Activated CD4-positive, CD25-positive, alpha-beta regulatory T cell treated with anti-CD3 and anti-CD28 coated beads, Interleukin-2, amount 50 U/mL, for 16 hours (primary cell): ENCODE measurements at places on chromosomes 1 and 21.

GRCh38 chr1:244370060-244370637 lies 81.6 kb downstream of the ADSS2 start:
- no peak for DNase-seq

- no peak for DNase-seq
Measured at GRCh38 chr1:107139833-107140702, 771 bp upstream of the NTNG1 start.

GRCh38 chr1:14578156-14578555 lies 20.3 kb upstream of the KAZN start:
- DNase-seq = no peak

- DNase-seq = no peak
Measured at GRCh38 chr1:43564551-43565348, 34.1 kb downstream of the PTPRF start.

GRCh38 chr1:1825217-1825616 lies 46.9 kb upstream of the NADK start:
- no peak for DNase-seq

- peak; percentile 16 for DNase-seq
Measured at GRCh38 chr1:90721210-90722194, 4.4 kb upstream of the BARHL2 start.

- no peak for DNase-seq
Measured at GRCh38 chr1:54096877-54097240, 43.5 kb downstream of the TCEANC2 start.

DNA sequence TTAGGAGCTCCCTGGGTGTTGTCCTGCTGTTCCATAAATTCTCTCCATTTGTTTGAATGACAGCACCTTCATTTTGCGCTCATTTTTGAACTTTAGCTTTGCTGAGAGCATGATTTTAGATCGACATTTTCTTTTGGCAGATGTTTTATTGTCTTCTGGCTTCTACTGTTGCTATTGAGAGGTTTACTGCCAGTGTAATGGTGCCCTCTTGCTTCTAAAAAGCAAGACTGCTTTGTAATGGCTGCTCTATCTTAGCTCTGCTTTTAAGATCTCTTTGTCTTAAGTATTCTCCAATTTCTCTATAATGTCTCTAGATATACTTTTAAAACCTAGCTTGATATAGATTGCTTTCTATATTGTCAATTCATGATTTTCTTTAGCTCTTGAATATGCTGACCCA lies 27.8 kb downstream of the THEM4 start:
- no peak for DNase-seq

DNA sequence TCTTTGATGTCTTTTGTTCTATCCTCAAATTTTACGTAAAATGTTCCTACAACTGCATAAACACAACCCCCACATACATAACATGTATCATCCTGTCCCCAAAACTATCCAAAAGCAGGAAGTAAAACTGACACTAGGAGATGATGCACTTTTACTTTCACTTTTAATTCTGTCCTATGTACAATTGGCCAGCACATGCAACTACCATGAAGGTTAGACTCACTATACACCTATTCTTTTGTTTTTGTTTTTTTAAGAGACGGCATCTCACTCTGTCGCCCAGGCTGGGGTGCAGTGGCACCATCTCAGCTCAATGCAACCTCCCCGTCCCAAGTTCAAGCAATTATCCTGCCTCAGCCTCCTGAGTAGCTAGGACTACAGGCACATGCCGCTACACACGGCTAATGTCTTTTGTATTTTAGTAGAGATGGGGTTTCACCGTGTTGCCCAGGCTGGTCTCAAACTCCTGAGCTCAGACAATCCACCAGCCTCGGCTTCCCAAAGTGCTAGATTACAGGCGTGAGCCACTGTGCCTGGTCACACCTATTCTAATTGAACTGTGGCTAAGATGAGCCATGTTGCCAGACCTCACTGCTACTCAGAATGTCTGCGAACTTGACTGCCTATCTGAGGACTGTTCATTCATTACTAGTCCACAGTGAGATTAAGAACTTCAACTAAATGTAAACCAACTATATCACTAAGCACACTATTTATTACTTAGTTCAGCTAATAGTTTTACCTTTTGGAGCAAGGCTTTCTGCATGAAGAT lies 48.0 kb downstream of the TOR3A start:
- DNase-seq = no peak

- DNase-seq = no peak
Measured at GRCh38 chr21:28066596-28067387, 925.9 kb downstream of the LTN1 start.

DNA sequence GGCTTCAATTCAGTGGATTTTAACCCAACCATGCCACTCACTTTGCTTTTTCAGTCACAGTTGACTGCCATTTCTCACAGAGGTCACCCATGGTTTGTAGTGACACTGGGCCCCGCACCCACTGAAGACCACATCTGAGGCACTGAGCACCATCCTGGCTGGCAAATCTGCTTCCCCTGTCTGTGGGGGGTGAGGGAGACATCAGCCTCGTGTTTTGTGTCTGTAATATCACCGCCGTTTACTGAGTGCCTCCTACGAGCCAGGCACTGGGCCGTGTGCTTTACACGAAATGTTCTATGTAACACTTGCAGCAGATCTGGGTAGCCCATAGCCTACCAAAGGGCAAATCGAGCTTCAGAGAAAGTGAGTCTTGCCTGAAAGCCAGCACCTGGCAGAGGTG lies 161.8 kb downstream of the PGBD5 start:
- no peak for DNase-seq

DNA sequence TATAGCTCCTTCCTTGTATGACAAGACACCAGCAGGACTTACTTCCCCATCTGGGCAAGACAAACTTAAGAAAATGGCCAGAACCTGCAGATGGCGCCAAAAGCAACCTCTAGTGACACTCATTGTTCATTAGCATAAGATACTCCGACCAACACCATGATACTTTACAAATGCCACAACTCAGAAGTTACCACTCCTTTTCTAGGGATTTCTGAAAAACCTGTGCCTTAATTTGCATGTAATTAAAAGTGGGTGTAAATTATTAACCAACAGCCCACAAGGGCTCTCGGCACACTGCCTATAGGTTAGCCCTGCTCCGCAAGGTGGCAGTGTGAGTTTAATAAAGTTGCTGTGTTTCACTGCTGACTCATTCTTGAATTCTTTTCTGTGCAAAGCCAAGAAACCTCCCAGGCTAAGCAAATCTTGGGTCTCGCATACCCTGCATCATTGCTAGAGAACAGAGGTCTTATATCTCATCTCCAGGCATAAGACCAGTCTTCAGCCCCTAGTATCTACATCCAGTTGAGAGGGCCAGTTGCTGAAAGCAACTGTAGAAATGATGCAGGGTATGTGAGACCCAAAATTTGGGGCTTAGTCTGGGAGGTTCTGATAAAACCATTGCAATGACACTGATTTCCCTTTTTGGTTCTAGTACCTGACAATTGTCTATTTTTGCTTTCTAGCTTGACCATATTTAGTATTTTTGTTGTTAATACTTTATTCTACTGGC lies 86.4 kb downstream of the FAF1 start:
- peak; percentile 42 for DNase-seq

DNA sequence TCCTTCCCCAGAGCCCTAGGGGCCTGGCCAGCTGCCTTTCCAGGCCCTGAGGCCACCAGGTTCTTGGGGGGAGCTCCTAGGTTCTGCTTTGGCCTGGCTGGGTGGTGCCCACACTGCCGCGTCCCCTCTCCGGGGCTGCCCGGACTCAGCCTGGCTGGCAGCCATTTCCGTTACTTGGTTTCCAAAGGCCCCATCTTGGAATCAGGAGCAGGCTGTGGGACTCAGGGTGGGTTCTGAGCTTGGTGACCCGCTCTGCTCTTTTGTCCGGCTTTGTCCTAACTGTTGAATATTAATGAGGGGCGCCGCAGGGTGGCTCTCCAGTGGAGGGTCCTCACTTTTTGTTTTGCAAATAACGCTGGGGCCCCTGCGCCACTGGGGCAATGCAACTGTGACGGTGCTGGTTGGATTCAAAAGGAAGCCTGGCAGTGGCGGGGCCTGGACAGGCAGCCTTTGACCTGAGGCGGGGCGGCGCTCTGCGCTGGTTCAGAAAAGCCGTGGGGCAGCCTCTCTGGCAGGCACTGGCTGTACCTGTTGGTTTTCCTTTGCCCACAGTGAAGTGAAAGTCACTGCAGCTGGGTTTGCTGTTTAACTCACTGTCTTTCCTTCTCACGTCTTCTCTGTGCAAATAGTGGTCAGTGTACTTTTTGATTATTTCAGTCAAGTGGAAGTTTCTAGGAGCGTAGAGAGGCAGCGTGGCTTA lies 20.2 kb downstream of the SKI start:
- no peak for DNase-seq

DNA sequence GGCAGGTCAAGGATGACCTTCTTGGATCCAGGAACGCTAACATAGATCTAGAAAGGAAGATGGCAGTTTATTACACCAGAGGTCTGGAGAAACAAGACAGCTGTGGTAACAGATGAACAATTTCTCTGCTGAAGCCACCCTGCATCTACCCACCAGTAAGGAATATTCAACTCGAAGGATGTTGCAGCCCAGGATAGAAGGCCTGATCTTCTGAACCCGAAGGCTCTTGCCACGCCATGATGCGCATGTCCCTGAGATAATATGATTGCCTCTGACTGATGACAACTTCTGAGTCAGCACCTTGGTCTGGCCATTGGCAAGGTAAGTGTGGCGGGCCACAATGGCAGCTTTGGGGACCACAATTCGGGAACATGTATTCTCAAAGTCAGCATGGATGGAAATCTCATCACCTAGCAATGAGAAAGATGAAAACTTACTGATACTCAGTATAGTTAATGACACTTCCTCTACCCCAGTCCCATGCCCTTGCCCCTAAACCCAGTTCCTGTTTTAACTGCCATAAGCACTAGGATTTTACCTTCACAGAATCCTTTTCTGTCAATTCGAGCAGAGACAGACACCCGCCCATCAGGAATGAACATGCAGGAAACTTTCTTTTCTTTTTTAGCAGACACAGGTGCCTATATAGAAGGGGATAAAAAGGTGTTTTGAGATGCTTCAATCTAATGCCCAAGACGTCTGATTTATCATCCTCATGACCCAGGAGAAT lies 1.8 kb downstream of the TXNIP start:
- DNase-seq = no peak

DNA sequence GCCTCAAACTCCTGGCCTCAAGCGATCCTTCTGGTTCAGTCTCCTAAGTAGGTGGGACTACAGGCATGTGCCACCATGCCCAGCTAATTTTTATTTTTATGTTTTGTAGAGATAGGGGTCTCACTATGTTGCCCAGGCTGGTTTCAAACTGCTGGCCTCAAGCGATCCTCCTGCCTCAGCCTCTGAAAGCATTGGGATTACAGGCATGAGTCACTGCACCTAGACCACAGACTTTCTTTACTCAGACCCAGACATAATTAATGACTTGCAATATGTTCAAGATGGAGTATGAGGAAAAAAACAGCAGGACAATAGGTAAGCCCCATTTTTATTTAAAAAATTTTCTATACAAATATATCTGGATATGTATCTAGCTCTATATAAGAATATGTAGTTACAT lies 13.2 kb downstream of the KANK4 start:
- no peak for DNase-seq

- DNase-seq = no peak
Measured at GRCh38 chr1:93702111-93702827, 20.6 kb upstream of the BCAR3 start.

DNA sequence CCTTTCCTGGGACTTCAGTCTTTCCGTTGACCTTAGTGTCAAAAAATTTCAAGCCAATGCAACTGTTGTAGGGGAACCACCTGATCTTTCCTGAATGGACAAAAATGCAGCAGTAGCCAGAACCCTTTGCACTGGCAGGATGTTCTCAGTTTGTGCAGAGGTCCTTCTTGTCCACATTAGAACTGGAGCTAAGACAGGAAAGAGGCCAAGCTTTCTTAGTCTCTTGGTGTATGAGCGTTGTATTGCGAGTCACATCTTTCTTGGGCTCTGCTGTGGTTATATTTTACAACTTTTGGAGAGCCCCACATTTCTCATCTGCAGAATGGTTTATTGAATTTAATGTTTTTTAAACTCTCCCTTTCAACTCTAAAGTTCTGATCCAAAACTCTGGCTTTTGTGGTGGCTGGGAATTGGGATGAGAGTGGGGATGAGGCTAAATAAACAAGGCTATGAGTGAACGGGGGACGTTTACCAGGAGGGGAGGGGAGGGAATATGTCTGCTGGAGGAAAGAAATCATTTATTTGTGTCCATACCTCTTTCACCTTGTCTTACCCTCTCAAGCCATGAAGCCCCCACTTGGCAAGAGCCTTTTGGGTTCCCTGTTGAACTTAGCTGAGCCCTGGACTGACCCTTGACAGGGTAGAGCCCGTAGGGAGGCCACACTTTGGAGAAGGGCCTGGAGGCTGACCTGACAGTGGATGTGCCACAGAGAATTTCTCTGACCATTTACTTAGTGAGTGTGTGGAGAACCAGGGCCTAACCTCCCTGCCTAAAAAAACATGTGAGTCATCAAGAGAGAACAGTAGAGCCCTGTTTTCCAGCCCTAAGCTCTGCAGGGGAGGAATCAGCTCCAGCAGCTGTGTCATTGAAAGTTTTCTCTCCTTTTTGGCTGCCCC lies 586 bp downstream of the CHI3L2 start:
- DNase-seq = no peak

GRCh38 chr1:65002156-65002507 lies 35.8 kb upstream of the JAK1 start:
- no peak for DNase-seq

DNA sequence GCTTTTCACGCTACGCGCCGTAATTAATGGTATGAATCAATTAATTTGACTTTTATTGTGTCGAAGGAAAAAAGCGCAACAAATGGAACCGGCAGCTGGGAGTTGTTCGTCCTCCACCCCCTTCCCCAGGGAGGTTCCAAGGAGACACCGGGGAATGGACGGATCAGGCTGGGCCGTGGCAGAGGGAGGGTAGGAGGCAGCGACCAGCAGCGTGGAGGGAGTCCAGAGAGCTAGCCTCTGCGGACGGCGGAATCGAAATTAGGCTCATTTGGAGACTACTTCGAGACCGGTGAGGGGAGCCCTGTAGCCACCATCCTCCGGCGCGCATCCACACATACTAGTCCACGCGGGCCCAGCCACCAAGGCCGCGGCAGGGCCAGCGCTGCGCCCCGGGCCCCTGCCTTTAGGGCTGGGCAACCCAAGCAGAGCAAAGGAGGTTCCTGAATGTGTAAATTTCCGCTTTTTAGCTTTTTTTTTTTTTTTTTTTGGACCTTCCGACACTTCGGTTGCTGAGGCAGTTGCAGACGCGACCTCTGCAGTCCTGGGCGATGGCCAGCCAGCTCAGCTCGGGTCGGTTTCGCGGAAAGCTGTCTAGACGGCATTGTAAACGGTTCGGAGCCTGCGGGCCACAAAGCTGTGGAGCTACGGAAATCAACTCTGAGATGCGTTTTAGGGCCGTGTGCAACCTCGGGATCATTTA lies 2.2 kb upstream of the FOXD3 start:
- no peak for DNase-seq

DNA sequence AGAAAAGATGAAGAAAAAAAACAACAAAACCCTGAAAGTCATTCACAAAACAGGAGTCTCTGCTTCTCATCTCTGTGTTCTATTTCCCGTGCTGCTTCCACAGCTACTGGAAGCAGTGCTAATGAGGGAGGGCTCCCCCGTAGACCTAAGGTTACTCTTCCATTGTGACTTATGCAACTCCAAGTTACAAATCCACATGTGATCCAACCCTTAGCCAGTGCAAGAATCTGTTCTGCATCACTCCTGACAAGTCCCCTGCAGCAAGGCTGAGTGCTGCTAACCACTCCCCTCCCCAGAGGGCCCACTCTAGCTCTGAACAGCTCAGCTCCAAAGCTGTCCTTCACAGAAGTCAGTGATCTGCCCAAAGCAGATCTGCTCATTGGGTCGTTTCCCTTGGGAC lies 10.3 kb downstream of the DNALI1 start:
- no peak for DNase-seq
